ENCODE measurements at places on chromosomes 13 and 19.

- DNase-seq: no peak
Measured at GRCh38 chr19:13459351-13459750, 46.9 kb downstream of the CACNA1A start.

- DNase-seq: no peak
Measured at GRCh38 chr19:47494729-47495128, 10.7 kb upstream of the KPTN start.

DNA sequence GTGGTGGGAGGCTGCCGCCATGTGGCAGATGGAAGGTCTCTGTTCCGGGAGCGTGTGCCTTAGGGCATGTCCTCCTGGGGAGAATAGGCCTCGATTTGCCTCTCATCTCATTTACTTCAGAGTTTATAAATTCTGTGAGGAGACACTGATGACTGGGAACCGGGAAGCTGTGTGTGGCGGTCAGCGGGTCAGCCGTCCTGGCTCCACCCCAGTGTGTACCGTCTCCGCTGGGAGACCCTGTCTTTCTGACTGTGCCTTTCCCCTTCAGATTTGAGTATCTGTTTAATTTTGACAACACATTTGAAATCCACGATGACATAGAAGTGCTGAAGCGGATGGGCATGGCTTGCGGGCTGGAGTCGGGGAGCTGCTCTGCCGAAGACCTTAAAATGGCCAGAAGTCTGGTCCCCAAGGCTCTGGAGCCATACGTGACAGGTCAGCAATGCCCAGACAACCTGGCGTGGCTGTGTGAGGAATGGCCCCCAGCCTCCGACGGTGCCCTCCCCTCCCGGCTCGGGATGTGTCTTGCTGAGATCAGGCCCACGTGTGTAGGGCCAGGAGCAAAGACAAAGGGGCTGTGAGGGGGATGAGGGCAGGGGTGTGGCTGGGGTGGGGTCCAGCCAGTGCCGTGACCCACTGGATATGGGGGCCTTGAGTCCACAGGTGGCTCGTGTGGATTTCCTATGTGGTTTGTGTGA lies 21.6 kb downstream of the ATP4B start:
- DNase-seq: no peak

DNA sequence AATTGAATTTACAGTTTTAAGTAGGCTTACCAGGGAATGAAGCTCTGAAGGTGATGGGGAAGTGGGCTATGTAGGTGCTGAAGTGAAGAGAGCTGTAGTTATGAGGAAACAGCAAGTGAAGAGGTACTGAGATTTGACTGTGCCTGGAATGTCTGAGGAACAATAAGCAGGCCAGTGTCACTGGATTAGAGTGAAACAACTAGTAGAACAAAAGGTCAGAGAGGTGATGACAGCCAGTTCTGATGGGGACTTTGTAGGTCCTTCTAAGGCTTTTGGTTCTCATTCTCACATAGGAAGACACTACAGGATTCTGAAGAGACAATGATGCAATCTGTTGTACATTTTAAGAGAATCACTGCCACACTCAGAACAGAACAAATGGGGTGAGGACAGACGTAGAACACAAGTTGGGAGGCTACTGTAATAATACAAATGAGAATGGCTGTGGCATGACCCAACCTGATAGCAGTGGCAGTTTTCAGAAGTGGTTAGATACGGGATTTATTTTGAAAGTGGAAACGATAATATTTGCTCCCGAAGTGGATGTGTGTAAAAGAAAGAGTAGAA lies 130.8 kb downstream of the MYCBP2 start:
- no peak for DNase-seq

DNA sequence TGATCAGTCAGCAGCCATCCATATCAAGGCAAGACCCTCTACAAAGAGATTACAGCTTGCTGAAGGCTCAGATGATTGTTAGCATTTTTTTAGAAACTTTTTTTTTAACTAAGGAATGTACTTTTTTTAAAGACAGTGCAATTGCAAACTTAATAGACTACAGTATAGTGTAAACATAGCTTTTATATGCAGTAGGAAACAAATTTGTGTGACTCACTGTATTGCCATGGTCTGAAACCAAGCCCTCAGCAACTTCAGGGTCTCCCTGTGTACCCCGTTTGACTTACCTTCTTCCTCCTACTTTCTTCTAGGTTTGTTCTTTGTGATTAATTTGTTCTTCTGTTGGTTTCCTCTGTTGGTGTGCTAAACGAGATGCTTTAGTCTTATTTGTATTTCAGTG lies 93.0 kb upstream of the TEX29 start:
- no peak for DNase-seq

DNA sequence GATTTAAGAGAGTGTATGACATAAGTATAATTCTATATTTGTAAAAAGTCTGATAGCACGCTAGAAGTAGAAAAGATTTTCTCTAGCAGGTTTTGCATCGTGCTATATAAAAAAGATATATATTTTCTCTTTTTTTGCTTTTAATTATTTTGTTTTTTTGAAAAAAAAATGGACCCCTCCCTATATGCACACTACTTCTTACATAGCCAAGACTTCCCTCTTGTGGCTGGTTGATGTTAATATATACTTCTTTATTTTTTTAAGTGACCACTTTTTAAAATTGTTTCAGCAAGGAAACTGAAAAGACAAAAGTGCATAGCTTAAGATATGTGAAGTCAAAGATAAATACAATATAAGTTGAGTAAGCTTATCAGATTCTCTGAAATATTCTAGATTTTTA lies 1202.8 kb downstream of the DIAPH3 start:
- no peak for DNase-seq

GRCh38 chr19:35143231-35143715 lies at the start of gene FXYD7:
FXYD7 (plus strand) TSS chr19:35143255; CDS start chr19:35143334, 79 bp downstream.
- DNase-seq: peak; percentile 69

- DNase-seq: peak; percentile 38
Measured at GRCh38 chr19:49857061-49857837, 6.3 kb downstream of the PTOV1 start.

DNA sequence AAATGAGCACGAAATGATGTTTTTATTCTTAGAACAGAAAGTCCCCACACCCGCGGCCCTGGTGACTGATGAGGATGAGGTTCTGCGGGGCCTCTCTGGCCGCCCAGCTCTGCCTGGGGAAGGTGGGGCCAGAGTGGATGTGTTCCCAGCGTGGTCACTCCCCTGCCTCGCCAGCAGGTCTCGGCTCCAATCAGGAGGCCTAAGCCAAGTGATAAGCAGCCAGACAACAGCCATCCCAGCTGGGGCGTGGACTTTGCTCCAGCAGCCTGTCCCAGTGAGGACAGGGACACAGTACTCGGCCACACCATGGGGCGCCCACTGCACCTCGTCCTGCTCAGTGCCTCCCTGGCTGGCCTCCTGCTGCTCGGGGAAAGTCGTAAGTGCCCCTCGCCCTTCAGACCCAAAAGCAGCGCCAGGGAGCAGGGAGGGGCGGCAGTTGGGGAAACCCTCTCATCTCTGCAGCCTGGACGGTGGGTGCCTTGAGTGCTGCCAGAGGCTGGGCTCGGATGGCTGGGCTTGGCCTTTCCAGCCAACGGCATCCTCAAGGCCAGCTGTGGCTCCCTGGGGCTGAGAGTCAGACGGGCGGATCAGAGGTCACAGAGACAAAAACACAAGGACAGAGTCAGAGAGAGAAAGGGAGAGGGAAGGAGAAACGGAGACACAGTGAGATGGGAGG lies at the start of gene F10:
Gene F10 (plus strand): TSS at position 250 of the 676 bp plus-strand sequence. CDS start 57 bp downstream, at position 307.
- DNase-seq: peak; percentile 72

GRCh38 chr19:17842663-17843291 lies 5.0 kb downstream of the JAK3 start:
- peak; percentile 63 for DNase-seq

GRCh38 chr19:11578258-11579142 lies 1.1 kb upstream of the ACP5 start:
- peak; percentile 83 for DNase-seq

- DNase-seq: no peak
Measured at GRCh38 chr19:38430931-38431330, 2.6 kb upstream of the RYR1 start.

GRCh38 chr13:74895042-74895796 lies 586.8 kb downstream of the TBC1D4 start:
- DNase-seq: no peak

GRCh38 chr13:102983496-102983895 lies 82.7 kb downstream of the SLC10A2 start:
- no peak for DNase-seq

DNA sequence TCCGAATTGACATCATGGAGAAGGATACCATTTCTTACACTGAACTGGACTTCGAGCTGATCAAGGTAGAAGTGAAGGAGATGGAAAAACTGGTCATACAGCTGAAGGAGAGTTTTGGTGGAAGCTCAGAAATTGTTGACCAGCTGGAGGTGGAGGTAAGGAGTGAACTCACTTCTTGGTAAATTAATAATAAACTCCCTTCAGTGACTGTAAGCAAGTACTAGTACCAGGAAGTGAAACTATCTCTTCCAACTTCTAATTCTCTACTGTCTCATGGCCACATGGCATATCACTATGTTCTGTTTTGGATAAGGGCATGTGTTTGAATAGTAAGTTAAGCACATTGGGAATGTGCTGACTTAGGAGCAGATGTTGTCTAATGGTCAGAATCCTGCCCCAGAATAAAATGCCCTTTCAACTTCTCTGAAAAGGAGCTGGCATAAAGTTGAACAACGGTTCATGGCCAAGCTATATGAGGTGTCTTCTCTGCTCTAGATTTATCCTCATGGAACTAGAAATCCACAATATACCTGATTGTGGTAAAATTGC lies 13.4 kb downstream of the OLFM4 start:
- no peak for DNase-seq

DNA sequence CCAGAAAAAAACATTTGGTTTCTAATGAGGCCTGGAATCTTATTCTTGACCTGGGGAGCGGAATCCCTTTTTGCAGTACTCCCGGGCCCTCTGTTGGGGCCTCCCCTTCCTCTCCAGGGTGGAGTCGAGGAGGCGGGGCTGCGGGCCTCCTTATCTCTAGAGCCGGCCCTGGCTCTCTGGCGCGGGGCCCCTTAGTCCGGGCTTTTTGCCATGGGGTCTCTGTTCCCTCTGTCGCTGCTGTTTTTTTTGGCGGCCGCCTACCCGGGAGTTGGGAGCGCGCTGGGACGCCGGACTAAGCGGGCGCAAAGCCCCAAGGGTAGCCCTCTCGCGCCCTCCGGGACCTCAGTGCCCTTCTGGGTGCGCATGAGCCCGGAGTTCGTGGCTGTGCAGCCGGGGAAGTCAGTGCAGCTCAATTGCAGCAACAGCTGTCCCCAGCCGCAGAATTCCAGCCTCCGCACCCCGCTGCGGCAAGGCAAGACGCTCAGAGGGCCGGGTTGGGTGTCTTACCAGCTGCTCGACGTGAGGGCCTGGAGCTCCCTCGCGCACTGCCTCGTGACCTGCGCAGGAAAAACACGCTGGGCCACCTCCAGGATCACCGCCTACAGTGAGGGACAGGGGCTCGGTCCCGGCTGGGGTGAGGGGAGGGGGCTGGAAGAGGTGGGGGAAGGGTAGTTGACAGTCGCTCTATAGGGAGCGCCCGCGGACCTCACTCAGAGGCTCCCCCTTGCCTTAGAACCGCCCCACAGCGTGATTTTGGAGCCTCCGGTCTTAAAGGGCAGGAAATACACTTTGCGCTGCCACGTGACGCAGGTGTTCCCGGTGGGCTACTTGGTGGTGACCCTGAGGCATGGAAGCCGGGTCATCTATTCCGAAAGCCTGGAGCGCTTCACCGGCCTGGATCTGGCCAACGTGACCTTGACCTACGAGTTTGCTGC lies at the start of gene ICAM4:
Gene ICAM4 (plus strand): TSS at position 153 of the 935 bp plus-strand sequence. CDS start 58 bp downstream, at position 211.
- DNase-seq: peak; percentile 62

DNA sequence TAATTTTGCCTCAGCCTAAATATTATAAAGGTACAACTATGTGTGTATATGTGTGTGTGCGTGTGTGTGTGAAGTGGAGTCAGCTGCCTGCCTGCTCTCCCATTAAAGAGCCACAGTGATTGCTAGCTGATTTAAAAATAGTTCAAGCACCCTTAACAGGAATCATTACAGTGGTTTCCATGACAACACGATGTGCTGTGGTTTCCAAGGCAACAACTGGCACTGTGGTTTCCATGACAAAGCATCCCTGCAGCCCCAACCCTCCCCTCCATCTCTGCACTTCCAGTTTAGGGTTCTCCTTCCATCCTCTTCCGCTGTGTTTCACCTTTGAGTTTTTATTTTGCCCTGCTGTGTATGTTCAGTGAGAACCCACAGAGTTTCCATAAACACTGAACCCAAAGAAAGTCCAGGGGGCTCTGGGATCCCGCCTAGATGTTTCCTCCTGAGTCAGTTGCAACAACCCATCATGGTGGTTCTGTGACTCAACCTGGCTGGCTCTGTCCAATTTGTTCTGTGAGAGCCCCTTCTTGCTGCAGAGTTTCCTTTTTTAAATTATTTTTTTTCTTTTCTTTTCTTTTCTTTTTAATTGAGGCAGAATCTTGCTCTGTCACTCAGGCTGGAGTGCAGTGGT lies 7.1 kb upstream of the PNMA8A start:
- DNase-seq: no peak

GRCh38 chr13:91773591-91774227 lies 375.3 kb downstream of the GPC5 start:
- DNase-seq: no peak

GRCh38 chr19:44050740-44051649 lies 841 bp upstream of the ZNF223 start:
- no peak for DNase-seq

GRCh38 chr19:41205995-41206394 lies 13.0 kb downstream of the CYP2S1 start:
- no peak for DNase-seq

DNA sequence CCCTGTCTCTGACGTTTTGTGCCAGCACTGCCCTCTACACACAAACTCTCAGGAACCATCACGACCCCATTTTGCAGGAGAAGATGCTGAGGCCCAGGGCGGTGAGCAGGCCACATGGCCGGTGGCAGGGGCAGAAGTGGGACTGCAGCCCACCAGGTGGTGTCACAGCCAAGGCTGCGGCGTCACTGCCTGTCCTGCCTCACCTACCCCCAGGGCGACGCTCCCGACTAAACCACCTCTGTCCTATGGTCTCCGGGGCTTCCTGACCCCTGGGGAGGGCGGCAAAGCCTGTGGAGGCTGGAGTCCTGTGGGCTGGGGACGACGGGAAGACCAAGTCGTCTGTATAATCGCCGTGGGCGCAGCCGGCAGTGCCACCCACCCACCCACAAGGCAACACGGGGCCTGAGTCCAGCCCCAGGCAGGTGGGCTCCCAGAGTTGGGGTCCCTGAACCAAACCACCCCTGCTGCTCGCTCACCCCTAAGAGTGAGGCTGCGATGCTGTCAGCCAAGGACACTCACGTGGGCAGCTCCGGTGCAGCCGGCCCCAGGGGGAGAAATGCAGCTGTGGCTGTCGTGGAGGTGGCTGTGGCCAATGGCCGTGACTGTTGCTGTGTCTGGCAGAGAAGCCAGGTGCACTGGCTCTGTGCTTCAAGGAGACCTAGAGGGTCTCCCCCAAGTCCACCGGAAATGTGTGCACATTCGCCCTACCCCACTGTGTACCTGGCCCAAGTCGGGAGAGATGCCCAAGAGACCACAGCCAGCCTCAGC lies 29.7 kb downstream of the RASA3 start:
- DNase-seq: peak; percentile 17

GRCh38 chr13:30116379-30116778 lies 191.0 kb downstream of the KATNAL1 start:
- DNase-seq: no peak

Data from ovary (tissue), 10 donors.